Left cardiac atrium (tissue), 4 donors: ENCODE measurements at places on chromosomes 5 and 9. TPM values are rescaled to one million over a fixed set of nuclear protein-coding genes. Genes with fewer than 3 reads are reported as not detected.

GRCh38 chr5:140142856-140143255 lies 17.1 kb downstream of the IGIP start:
- DNase-seq, result no peak

DNA sequence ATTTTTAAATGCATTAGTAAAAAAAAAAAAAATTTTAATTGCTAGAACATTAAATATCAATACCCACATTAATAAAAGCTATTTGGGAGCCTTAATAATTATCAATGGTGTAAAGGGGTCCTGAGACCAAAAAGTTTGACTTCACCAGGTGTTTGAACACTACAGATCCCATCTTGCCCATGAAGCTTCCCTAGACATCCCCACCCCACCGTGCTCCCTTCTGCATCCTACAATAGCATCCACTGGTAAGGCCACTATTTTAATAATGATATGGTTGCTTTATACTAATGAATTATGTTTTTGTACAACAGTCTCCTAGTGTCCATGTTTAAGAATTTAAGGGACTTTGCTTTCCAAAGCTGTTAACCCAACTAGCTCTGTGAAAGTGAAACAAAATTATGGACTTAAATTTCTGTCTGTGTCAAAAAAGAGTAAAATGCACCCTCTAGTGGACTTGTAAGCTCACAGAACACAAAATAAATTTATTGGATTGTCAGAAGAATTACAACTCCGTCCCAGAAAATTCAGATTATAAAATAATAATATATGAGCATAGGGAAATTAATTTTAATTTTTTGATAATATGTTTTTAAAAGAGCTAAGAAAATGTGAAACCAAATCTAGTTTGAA lies 76.0 kb downstream of the ARL15 start:
- no peak for DNase-seq

DNA sequence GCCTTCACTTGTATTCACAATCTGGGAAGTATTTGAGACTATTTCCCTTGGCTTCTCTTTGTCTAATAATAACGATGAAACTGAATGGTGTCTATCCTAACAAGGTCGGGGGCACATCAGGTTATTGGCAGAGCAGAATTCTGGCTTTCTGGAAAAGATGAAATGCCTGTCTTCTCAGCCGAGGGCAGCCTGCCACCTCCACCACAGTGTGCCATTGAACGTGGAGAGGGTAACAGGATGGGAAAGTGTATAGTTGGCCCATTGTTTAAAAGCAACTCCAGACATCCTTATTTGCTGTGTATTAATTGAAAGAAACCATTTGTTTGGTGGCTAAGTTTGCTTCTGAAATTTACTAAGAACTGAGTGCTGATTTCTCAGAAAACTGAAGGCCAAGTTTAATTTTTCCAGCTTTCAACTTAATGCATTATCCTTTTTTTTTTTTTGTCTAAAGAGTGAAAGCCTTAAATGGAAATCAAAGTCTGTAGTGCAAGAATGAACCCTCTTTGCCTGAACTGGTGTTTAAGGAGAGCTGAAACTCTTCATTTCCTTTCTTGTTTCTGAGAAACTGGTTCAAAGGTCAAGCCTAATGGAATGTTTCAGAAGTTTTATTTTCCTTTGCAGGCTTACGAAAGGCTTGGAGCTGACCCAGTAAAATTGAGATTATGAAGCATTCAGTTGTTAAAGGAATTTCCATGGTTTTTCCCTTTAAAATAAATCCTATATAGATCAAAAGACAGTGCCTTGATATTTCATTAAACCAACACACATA lies 563.7 kb upstream of the DAP start:
- DNase-seq, result no peak

- peak; percentile 35 for DNase-seq
Observed at GRCh38 chr5:163504079-163504931, 1.1 kb upstream of the MAT2B start.

DNA sequence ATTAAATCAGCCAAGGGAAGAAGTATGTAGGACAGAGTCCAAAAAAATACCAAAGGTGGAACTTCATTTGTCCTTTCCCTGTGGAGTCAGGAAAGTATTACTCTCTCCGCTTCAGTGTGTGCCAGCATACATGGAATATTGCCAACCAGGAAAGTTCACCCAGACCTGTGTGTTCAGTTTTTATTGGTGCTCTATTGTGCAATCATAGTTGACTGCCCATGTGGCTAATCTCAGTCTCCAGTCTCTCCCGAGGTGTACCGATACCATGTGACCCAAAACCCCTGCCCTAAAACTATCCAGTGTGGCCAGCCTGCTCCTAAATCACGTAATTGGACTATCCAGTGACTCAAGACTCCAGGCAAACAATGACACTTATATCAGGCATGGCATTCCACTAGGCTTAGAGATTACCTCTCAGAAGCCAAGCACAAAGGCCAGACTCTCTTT lies 38.8 kb downstream of the NFX1 start:
- peak; percentile 23 for DNase-seq

- DNase-seq, result no peak
Observed at GRCh38 chr5:44257221-44257620, 132.0 kb downstream of the FGF10 start.

GRCh38 chr5:125210242-125210947 lies 464.0 kb upstream of the ZNF608 start:
- no peak for DNase-seq

DNA sequence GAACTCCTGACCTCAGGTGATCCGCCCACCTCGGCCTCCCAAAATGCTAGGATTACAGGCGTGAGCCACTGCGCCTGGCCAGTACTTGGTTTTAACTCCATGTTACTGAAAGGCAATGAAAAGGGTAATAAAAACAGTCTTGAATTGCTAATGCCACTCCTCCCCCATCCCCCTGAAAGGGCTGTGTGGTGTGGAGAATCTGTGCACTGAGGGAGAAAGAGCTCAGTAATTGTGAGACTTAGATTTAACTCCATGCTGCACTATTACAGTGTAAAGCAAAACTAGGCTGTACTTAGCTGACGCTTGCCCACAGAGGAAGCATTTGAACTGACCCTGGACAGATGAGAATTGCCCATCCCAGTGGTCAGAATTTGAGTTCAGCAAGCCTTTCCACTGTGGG lies 1662.4 kb upstream of the ACO1 start:
- DNase-seq, result no peak

DNA sequence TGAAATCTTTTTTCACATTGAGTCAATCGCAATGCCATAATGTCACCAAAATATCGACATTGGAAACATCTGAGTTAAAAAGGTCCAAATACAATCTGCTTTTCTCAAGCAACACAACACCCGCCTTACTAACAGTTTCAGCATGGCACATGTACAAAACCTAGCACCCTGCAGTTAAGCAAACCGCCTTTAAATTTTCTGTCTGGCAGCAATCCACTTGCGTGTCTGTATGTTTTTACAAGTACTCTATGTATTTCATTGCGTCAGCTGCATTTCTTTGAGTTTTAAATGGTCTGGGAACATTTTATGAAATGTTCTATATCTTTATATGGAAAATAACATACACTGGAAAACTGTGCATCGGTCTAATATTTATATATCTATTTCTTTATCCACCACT lies 134.6 kb downstream of the DENND1A start:
- DNase-seq, result no peak

DNA sequence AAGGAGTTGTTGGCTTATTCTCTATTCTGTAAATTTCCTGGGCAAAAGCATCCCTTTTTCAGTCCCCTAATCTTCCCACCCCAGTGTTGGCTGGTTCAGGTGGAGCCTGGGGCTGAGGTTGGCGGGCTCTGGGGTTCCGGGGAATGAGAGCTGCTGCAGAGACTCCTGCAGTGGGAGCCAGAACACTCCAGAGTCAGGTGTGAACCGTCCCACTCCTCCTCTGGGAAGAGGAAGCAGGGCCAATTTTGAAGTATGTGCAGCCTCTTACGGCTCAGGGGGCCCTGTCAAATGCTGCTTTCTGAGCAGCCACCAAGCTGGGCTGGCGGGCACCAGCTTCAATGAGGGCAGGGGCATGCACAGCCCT lies 42.8 kb downstream of the JADE2 start:
- DNase-seq, result no peak

GRCh38 chr5:81631124-81631523 lies 119.8 kb downstream of the SSBP2 start:
- DNase-seq, result no peak

GRCh38 chr9:127162046-127162863 lies 39.8 kb upstream of the ANGPTL2 start:
- no peak for DNase-seq

DNA sequence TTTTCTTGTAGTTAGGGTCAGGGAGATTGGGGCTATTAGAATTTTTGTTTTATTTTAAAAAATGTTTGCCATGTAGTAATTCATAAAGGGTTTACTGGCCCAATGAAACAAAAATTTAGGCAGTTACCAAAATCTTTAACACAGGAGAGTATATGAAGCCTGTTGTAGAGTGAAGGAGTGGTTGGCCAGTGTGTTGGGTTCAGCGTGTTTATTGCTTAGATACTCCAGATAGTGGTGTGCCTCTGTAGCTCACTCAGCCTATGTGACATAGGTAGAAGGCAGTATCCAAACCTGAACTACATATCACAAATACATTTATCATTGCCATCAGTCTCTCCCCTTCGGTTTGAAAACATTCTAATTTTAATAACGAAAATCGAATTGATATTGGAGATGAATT lies 1.2 kb downstream of the TEK start:
- no peak for DNase-seq

DNA sequence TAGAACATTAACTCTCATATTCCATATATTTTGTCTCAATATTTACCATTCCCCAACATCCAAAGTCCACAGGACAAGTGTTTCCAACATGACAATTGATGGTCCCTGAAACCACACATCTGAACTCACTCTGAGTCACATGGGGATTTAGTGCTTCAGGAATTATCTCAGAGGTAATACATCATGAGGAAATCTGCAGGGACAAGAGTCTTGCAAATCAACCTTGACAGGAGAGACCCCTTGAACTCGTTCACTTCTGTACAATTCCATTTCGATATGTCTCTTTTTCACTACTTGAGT lies 119.7 kb upstream of the ABCA1 start:
- no peak for DNase-seq

- DNase-seq, result no peak
Observed at GRCh38 chr9:98992107-98992884, 48.6 kb downstream of the COL15A1 start.

The STOM gene
- total RNA-seq, result 326 TPM

The SOHLH1 gene
- not detected for total RNA-seq

The RNF130 gene
- total RNA-seq, result 67.2 TPM

The ALDOB gene
- 0.53 TPM for total RNA-seq

The GRXCR2 gene
- 1.9 TPM for total RNA-seq

The TRIM14 gene
- total RNA-seq, result 4.3 TPM

The PCDHGC4 gene
- 1.7 TPM for total RNA-seq
